ENCODE measurements at places on chromosomes 5 and 9. TPM values are rescaled to one million over a fixed set of nuclear protein-coding genes. Genes with fewer than 3 reads are reported as not detected.

DNA sequence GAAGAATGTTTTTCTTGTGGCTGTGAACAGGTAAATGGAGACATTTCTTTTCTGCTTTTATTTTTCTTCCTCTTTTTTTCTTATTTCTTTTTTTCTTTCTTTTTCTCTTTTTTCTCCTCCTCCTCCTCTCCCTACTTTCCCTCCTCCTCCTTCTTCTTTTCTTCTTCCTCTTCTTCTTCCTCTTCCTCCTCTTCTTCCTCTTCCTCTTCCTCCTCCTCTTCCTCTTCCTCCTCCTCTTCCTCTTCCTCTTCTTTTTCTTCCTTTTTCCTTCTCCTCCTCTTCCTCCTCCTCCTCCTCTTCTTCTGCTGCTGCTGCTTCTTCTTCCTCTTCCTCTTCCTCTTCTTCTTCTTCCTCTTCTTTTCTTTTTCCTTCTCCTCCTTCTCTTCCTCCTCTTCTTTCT lies 65.3 kb upstream of the NTRK2 start:
- no peak overlapping the region for H3K4me3 ChIP-seq
- no peak for DNase-seq
- H3K27me3 ChIP-seq = no peaks in the 10 kb centered on the region
- no peaks in the 10 kb centered on the region for H3K4me1 ChIP-seq

DNA sequence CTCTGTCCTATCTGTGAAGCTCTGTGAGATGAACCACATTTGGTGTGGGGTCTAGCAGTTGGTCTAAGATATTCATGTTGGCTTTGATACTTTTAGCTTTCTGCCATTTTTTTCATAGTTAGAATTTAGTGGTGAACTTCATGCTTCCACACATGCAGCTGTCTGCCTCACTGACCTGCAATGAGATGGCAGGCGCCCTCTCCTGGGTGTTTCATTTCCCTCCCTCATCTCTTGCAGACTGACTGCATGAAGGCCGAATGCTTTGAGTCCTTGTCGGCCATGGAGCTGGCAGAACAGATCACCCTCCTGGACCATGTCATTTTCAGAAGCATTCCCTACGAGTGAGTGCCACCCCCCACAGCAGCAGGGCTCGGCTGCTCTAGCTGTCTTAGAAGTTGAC lies 26.1 kb upstream of the CKMT2 start:
- no peak overlapping the region for H3K27ac ChIP-seq
- no peak for DNase-seq
- no peaks in the 10 kb centered on the region for H3K4me1 ChIP-seq
- no peaks in the 10 kb centered on the region for H3K27me3 ChIP-seq

- H3K4me3 ChIP-seq = no peak overlapping the region
- H3K36me3 ChIP-seq = no peaks in the 10 kb centered on the region
- H3K27me3 ChIP-seq = no peaks in the 10 kb centered on the region
- no peak overlapping the region for H3K27ac ChIP-seq
- no peak for DNase-seq
Observed at GRCh38 chr5:3701694-3702093, 106.1 kb downstream of the IRX1 start.

- no peaks in the 10 kb centered on the region for H3K4me1 ChIP-seq
- H3K36me3 ChIP-seq = no peaks in the 10 kb centered on the region
Observed at GRCh38 chr5:34496701-34497469, 159.2 kb upstream of the RAI14 start.

DNA sequence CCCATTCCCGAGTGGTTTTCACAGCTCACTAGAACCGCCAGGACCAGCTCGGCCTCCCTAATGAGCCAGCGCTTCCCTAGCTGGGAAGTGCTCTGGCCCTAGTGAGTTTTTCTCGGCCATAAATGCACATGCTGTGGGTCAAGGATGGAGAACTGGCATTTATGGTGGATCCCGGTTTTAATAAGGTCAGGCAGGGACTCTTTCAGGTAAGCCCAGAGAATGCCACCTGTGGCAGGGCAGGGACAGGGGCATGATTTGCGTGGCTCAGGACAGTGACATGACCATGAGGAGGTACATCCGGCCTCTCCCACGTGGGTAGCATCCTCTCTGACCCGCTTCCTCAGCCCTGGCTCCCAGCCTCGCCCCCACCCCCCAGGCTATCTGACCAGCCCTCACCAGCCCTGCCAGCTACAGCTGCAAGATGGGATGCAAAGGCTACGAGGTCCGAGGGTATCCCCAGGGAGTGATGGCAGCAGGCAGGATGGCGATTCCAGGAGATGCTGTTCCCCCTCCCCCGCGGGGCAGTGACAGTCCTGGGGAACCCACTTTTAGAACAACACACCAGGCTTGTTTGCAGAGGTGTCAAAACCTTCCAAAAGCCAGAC lies 60.3 kb upstream of the ADAMTS2 start:
- H3K4me3 ChIP-seq = no peak overlapping the region
- H3K27ac ChIP-seq = no peak overlapping the region
- no peaks in the 10 kb centered on the region for H3K4me1 ChIP-seq
- no peaks in the 10 kb centered on the region for H3K36me3 ChIP-seq
- no peaks in the 10 kb centered on the region for H3K27me3 ChIP-seq
- no peak for DNase-seq

SOHLH1 gene
- not detected for total RNA-seq

RLN1 gene
- total RNA-seq = 1.3 TPM

Measured in H1 (cell line).